ENCODE measurements at places on chromosomes 11 and 22.

DNA sequence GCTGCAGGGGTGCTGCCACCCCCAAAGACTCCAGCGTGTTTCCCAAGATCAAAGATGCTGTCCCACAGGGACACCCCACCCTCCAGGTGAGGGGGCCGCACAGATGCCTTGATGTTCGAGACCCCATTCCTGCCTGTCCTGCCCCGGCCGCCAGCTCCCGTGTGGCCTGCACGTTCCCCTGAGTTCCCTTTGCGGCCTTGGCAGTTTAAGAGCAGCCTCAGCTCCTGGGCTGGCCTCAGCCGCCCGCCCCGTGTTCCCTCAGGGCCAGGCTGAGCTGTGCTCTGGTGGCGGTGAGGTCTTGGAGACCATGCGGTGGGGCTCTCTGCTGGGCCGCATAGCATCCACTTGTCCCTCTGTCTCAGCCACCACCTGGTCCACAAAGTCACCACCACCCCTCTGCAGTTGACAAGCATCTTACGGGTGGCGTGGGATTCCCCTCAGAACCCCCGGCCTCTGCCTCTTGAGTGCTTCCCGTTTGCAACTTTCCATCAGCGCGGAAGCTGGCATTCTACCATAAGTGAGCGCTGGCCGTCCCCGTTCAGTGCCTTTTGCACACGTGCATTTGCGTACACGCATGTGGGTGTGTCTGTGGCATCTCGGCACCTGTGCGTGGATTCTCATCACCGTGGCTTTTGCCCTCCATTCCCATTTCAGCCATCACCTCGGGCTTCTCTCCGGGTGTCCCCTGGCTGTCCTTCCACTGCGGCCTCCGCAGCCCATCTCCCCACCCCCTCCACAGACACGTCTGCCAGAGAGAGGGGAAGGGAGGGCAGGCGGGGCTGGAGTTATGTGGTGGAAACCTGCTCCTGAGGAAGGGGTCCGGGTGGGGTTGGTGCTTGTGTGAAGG lies 35.9 kb downstream of the CTTN start:
- DNase-seq, result no peak

- no peak for DNase-seq
Measured at GRCh38 chr11:47004595-47005033, 68.1 kb downstream of the CSTPP1 start.

DNA sequence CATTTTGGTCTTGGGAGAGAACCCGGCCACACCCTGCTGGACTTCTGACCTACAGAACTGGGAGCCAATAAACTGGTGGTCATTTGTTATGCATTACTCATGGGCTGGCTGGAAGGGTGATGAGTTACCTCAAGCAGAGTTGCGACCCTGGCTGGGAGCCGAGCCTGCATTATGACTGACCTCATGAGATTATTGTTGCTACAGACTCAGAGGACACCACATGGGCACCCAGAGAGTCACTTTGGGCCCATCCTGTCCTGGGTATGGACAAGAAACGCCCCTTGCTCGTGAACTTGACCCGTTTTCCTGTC lies 531.7 kb downstream of the TBC1D22A start:
- DNase-seq, result no peak

DNA sequence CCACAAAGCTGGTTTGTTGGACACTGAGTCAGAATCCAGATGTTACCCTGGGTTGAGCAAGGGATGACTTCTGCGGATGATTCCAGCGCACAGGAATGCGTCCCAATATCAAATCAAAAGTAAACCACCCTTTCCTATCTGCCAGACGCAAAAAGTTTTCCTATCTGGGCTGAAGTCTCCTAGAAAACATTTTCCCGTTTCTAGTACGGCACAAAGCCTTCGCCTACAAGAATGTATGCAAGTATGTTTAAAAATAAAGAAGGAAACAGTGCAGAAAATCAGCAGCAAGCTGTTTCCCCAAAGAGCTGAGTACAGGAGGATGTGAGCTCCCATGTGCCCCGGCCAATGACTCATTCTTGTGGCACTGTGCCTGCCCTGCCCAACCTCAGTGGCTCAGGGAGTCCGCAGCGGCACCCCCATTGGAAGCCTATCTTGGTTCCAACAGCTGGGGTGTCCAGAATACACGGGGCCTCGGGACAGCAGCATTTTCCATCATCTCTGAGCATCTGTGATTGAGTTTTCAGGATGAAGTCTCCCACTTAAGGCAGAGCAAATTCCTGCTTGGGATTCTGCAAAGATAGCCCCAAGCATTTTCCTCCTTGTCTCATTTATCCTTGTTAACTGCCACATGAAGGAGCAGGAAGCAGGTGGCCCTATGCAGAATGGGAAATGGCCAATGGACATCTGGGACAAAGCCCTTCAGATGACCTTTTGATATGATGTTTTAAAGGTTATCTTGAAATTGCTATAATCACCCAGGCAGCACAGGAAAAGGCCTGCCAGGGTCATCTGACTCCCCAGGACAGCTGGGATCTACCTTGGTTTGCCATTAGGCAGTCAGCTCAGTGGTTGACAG lies 17.5 kb downstream of the KCNJ5 start:
- DNase-seq, result no peak

- no peak for DNase-seq
Measured at GRCh38 chr11:58152781-58153180, 27.5 kb upstream of the OR9I1 start.

Measured in esophagus squamous epithelium (tissue), 5 donors.